AG09309 (cell line): ENCODE measurements at places on chromosomes 2 and 18.

DNA sequence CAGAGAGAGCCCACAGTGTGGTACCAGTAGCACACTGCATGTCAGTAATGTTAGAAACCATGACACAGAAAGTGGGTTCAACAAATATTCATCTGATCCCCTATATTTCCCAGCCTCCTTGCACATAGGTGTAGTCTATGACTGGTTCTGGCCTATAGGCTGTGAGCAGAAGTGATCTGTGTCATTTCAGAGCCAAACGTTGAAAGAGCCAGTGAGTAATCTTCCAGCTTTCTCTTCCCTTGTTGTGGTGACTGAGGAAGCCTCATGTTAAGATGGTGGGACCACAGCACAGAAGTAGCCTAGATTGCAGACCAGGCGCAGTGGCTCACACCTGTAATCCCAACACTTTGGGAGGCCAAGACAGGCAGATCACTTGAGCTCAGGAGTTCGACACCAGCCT is 4.1 kb downstream of the TMEM237 start:
- no peak for DNase-seq

GRCh38 chr2:36949845-36950244 is 16.5 kb downstream of the STRN start:
- DNase-seq: no peak

GRCh38 chr2:156333951-156334495 is 1.5 kb upstream of the NR4A2 start:
- no peak for DNase-seq

GRCh38 chr2:42138163-42139015 is 30.8 kb upstream of the EML4 start:
- DNase-seq: peak; percentile 92
